ENCODE measurements at places on chromosomes 4 and X.
A peak's percentile ranks its signal among the peaks of the same experiment; 100 is the strongest.

GRCh38 chrX:136577552-136577951 is 45.5 kb downstream of the VGLL1 start:
- DNase-seq, result peak; percentile 8

DNA sequence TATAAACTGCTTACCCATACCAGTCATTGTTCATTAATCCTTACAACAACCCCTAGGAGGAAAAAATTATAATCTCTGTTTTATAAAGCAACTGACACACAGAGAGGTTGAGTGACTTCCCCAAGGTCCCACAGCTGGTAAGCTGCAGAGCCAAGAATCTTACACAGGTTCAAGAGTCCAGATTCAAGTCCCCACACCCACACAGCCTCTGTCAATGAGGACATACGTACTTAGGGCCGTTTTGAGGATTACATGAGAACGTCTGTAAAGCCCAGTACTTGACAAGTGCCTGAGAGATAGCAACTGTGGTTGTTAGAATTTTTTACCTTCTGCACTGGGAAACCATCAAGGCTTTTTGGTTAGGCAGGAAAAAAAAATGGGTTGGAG is 556 bp upstream of the SLC25A43 start:
- DNase-seq, result peak; percentile 28

- no peak for DNase-seq
These were observed 26.8 kb upstream of the DUSP21 start for GRCh38 chrX:44817029-44817428.

DNA sequence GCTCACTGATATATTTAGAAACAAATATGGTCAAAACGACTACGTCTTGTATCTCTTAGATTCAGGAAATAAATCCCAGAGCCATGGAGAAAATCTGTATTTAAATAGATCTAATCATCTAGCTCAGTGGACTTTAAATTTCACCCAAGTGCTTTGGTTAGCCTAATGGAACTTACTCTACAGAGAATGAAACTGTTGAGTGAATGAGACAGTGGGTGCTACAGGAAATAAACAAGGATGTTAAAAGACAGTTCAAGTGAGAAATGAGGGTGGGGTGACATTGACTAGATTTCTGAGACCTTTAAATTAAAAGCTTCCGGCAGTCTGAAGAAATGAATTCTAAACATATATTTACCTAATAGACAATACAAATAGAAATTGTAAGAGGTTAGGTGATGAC is 2197.0 kb downstream of the ARAP2 start:
- no peak for DNase-seq

- DNase-seq, result no peak
These were observed 94.5 kb upstream of the RASGEF1B start for GRCh38 chr4:81566161-81566591.

- DNase-seq, result no peak
These were observed 10.0 kb downstream of the SAT1 start for GRCh38 chrX:23792861-23793553.

DNA sequence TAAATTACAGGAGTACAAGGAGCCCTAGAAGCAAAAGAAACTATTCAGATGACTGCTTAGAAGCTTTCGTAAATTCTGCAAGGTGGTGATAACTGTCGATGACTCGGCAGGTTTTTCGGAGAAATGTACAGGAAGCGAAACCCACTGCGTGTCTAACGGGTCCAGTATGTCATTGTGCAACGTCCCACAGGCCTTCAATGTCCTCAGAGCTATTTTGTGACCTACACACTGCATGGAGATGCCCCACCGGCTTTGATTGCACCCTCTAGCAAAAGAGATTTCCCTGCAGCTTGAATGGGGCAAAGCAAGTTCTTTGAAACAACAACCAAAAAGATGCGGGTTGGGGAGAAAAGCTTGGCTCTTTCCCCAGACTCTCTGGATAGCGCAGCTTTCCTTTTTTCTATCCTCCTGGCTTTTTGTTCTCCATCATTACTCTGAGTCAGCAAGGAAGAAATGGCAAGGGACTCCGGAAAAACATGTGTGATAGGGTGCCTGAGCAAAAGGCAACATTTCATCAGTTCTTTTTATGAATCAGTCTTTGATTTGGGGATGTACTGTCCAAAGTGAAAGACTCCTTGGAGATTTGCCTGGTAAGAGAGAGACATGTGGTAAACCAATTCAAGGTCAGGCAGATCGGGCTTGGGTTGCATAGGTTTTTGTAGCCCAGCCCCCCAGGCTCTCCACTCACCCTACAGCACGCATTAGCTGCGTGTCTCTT is 112.0 kb upstream of the TBL1X start:
- DNase-seq, result peak; percentile 74

DNA sequence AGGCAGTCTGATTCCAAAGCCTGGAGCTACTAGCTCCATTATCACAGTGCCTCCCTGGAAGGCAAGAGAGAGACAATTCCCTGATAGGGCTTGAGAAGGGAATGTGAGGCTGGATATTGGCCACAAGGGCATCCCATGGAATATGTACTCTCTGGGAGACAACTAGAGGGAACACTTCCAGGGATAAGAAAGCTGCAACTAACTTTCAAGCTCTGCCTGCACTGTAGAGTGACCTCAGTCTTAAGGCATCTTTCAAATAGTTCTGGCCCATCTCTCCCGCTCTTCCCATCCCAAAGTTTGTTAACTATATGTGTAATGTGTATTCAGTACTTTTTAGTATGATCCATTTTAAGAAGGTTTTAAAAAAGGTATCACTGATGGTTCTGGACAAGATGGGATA is 13.1 kb upstream of the RNF212 start:
- DNase-seq, result no peak

- no peak for DNase-seq
These were observed at the start of gene MAP7D2 for GRCh38 chrX:20116577-20117240. TSS of gene MAP7D2 (minus strand) at chrX:20116907. CDS start at chrX:20116879, 28 bp downstream.

GRCh38 chr4:8282134-8282641 is 12.6 kb downstream of the HTRA3 start:
- DNase-seq, result no peak

GRCh38 chr4:73311428-73311827 is 52.8 kb upstream of the ANKRD17 start:
- DNase-seq, result peak; percentile 62

- no peak for DNase-seq
These were observed 252.0 kb upstream of the PPARGC1A start for GRCh38 chr4:24141836-24142235.

- no peak for DNase-seq
These were observed 91.4 kb downstream of the SLC39A8 start for GRCh38 chr4:102253860-102254259.

DNA sequence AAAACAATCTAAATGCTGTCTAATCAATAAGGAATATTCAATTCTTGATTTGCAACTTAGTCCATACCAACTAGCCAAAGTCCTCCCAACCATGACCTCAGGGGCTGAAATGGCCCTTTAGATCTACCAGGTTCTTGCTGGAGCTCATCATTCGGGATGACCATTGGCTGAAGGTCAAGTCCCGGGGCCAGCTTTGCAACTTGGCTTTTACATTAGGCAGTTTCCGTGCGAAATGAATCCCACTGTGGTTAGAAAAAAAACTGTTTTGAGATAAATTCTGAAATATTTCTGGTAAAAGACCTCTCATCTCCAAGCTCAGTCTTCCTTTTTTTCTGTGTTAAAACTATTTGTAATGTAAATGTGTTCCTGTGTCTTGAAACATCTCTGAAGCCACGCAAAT is 178.6 kb downstream of the TENM3 start:
- DNase-seq, result no peak

- peak; percentile 30 for DNase-seq
These were observed 52.2 kb downstream of the APOO start for GRCh38 chrX:23855569-23855968.

- DNase-seq, result no peak
These were observed 274.5 kb downstream of the SLC7A11 start for GRCh38 chr4:137967480-137968190.

GRCh38 chr4:70761276-70761816 is 39.6 kb downstream of the RUFY3 start:
- DNase-seq, result no peak

Data from inflammatory macrophage (primary cell).